ENCODE measurements at places on chromosomes 3 and 15.
A peak's percentile ranks its signal among the peaks of the same experiment; 100 is the strongest.

- DNase-seq, result no peak
Observed at GRCh38 chr15:68586274-68586961, 7.6 kb downstream of the CORO2B start.

GRCh38 chr3:162211470-162211869 lies 714.9 kb downstream of the OTOL1 start:
- no peak for DNase-seq

- no peak for DNase-seq
Observed at GRCh38 chr3:14849638-14850230, 31.0 kb downstream of the FGD5 start.

DNA sequence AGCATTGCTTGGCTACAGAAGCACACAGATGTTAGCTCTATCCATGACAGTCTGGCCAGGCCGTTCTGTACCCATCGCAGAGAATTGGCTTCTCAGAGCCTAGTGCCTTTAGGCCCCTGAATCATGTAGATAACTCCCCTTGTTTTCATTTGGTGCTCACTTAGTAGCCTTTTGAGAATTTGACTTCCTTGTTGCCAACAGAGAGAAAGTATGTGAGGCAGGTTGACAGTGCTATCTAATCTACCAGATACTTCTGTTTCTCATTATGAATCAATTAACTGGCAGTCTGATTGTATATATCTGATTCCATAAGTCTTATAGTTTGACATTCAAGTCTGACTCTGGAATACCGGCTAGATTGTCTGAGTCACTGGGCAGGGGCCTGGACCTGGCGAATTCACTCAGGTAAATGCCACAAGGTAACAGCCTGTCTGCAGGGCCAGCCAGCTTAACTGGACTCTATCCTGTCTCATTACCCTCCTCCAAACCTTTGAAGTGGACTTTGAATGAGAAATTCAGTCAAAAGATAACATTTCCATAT lies 160.2 kb downstream of the GHSR start:
- no peak for DNase-seq

- DNase-seq, result no peak
Observed at GRCh38 chr15:57720867-57721266, 14.4 kb downstream of the POLR2M start.

DNA sequence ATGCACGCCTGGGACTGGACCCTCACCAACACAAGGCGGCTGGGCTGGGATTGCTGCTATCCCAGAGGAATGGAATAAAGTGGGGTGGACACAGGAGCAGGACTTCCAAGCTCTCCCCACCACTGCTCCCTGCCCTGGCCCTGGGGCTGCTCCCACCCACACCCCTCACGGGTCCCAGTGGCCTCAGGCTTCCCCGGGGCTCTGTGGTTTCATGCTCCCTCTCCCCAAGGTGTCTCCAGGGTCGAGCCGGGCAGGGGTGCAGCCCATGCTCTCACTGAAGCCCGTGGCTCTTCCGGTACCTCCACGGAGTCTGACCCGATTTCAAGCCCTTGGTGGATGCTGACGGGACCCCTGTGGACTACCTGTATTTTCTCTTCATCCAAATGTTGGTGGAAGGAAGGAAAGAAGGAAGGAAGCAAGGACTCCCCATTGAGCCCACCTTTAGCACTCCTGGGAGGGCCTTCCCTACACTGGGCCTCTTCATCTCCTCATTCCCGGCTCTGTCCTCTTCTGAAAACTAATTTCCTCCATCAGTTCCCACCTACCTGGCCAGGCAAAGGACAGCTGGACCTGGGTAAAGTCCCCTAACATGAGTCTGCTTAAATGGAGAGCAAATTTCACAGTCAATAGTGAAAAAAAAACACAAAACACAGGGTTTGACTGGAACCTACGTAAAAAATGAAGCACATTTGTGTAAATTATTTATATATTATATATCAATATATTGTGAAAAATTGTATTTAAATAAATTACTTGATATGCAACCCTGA lies 44.0 kb upstream of the PCSK6 start:
- DNase-seq, result no peak

GRCh38 chr3:144102421-144102820 lies 130.8 kb downstream of the DIPK2A start:
- no peak for DNase-seq

DNA sequence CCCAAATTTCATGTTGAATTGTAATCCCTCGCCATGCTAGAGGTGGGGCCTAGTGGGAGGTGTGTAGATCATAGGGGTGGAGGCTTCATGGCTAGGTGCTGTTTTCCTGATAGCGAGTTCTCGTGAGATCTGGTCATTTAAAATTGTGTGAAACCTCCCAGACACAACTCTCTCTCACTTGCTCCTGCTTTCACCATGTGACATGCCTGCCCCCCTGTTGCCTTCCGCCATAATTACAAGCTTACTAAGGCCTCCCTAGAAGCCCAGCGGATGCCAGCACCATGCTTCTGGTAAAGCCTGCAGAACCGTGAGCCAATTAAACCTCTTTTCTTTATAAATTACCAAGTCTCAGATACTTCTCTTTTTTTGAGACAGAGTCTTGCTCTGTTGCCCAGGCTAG lies 36.0 kb downstream of the CCDC54 start:
- DNase-seq, result no peak

DNA sequence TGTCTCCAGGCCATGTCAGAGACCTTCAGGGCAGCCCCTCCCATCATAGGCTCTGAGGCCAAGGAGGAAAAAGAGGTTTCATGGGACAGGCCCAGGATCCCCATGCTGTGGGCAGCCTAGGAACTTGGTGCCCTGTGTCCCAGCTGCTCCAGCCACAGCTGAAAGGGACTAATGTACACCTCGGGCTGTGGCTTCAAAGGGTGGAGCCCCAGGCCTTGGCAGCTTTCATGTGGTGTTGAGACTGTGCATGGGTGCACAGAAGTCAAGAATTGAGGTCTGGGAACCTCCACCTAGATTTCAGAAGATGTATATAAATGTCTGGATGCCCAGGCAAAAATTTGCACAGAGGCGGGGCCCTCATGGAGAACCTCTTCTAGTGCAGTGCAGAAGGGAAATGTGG lies 6.6 kb upstream of the SSR3 start:
- DNase-seq, result no peak

- no peak for DNase-seq
Observed at GRCh38 chr3:33940149-33940548, 141.7 kb downstream of the PDCD6IP start.

- DNase-seq, result peak; percentile 94
Observed at GRCh38 chr3:124504332-124505059, 225.8 kb upstream of the UMPS start.

DNA sequence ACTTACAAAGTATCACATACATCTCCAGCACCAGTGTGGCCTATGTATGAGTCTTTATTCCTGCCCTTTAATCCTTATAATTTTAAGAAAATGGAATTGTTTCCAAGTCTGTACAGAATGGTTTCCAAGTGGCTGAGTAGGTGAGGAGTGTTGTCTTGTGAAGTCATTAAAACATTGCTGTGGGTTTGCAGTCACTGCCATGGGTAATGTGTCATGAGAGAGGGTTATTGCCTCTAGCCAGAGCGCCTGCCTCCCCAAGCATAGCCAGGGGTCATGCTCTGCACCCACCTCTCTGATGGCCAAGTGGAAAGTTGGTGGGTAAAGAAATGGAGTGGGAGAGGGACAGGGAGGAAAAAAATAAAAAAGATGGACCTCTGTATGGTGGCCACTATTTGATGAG lies 25.3 kb downstream of the TRAK1 start:
- DNase-seq, result no peak

GRCh38 chr3:158159714-158160113 lies 49.8 kb downstream of the RSRC1 start:
- no peak for DNase-seq

- no peak for DNase-seq
Observed at GRCh38 chr15:77402740-77403379, 17.0 kb downstream of the PEAK1 start.

GRCh38 chr3:59273976-59274375 lies 224.2 kb upstream of the CFAP20DC start:
- no peak for DNase-seq

GRCh38 chr3:143084856-143085731 lies 34.5 kb upstream of the CHST2 start:
- no peak for DNase-seq

GRCh38 chr3:133840055-133840737 lies 34.6 kb downstream of the SRPRB start:
- DNase-seq, result no peak

- no peak for DNase-seq
Observed at GRCh38 chr3:151912028-151912427, 38.6 kb downstream of the SUCNR1 start.

DNA sequence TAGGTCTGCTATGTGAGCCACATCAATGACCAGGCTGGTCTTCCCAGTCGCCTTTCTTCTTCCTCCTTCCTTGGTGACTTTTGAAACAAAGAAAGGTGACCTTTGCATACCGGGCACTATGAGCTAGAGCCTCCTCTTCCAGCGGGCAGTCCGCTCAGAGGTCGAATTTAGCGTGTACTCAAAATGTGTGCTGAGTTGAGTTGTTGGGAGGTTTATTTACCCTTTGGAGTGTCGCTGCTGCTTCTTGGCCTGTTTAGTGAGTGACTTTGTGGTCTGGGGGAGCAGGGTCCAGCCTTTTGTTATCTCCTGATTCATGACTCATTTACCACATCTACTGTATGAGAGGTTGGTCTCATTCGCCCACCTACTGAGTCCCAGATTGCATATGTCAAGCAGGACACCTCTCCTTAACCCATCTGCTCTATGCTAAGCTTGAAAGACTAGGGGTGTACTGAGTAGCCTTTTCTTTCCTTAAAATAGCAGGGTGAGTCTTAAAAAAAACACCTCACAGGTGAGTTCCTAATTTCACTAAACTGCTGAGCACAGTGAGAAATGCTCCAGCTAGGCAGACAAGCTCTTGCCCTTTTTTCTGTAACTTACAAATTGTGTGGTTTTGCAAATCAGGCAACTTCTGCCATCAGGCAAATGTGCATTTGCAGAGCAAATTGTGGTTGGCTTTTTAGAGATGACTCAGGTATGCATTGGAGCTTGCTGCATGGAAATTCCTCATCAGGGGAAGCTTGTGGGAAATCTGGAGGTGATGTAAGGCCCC lies 3.2 kb upstream of the SIAH2 start:
- DNase-seq, result no peak

- DNase-seq, result no peak
Observed at GRCh38 chr3:14123308-14124222, 1.1 kb downstream of the CHCHD4 start.

DNA sequence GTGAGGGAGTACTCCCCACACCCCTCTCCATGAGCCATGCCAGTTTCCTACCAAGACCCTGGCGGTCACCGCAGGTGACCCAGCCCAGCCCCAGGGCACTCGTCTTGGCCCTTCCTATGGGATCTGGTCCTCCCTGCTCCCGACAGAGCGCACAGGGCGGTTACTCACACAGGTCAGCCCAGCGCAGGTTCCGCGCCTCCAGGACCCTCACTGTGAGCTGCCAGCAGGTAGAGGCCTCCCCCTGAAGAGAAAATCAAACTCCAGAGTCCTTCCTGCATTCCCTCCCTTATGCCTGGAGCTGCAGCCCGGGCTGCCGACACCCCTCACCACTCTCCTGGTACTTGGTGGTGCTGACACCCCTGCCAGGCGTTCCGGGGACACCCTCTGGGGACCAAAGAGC lies 6.9 kb downstream of the PLA2G4D start:
- no peak for DNase-seq

GRCh38 chr3:194101592-194102432 lies 34.1 kb upstream of the HES1 start:
- DNase-seq, result no peak

DNA sequence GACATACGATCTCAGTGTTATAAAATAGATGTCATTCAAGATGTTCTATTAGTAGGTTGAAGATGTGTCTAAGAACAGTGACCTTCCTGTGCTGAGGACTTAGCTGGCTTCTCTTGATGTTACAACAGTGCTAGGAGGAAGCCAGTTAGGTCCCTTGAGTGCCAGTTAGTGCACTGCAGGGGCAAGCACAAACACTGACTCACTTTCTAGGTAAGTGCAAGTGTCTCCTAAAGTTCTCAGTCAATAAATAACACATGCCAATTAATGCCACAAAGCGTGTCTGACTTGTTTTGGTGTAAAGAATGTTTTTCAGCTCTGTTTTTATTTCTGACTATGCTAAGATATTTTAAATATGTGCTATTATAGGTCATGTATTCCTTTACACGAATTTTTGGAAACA lies 211.8 kb downstream of the NAALADL2 start:
- no peak for DNase-seq

DNA sequence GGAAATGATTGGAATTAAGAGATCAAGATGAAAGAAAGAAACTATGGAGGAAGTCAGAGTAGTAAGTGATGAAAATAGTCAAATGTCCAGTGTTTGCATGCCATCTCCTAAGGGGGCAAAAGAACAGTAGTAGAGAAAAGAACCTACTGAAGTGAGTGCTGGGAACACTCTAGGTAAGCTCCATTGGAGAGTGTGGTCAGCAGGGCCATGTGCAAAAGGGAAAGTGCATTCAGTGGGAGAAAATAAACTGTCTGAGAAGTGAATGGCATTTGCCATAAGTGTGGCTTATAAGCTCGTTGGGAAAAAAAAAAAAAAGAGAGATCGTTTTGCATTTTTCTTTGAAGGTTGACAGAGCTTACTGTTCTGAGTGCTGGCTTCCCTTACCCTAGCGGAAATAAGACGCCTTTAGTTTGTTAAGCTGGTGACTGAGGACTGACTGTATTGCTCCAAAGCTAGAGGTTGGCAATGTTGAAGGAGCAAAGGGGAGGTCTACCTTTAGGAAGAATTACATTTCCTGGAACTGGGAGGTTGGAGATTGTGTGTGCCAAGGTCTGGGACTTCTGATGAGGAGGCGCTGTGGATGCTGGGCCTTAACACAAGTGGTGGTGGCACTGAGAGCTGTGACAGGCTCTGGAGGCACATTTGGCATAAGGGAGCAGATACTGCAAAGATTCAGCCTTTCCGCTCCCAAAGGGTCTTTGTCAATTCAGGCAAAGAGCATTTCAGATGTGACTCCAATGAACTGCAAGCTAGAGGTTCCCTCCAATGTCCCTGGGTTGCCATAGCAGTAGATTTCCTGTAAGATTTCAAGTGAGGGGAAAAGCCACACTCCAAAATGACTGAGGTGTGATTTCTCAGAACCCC lies 287.8 kb upstream of the SATB1 start:
- DNase-seq, result no peak

- no peak for DNase-seq
Observed at GRCh38 chr3:48548729-48549705, 7.6 kb downstream of the PFKFB4 start.

GRCh38 chr3:108602249-108602934 lies 12.9 kb downstream of the DZIP3 start:
- no peak for DNase-seq

- peak; percentile 43 for DNase-seq
Observed at GRCh38 chr3:196609343-196609775, 30.1 kb upstream of the NRROS start.

GRCh38 chr3:2468816-2469215 lies 370.1 kb downstream of the CNTN4 start:
- no peak for DNase-seq

DNA sequence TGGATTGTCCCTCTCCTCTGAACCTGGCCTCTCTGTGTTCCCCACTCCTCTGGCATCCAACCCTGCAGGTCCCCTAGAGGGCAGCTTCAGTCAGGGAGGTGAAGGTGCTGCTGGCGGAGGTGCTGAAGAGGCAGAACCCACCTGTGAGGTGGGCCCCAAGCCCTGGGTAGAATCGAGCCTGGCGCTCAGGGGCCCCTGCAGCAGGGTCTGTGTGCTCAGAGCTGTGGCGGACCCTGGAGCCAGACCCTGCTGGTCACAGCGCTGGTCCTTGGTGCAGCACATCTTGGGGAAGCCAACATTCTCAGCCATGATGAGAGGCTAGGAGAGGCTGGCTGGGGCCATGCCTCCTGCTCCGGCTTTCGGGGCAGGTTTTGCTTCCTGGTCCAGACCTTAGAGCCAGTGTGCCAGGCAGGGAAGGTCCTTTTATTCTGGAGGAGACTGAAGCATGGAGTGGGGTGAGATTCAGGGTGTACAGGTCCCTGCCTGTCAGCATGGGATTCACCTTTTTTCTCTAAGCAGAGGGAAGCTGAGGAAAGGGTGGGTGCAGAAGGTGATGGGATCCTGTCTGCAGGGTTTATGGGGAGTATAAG lies 54.7 kb upstream of the TAMM41 start:
- DNase-seq, result no peak

Measured in NCI-H446 (cell line).